H9 (cell line): ENCODE measurements at places on chromosomes 13 and 19.
A peak's percentile ranks its signal among the peaks of the same experiment; 100 is the strongest.

GRCh38 chr19:3190921-3191805 is 5.4 kb downstream of the NCLN start:
- no peak for DNase-seq

GRCh38 chr13:75873494-75873893 is 237.4 kb downstream of the LMO7 start:
- no peak for DNase-seq

DNA sequence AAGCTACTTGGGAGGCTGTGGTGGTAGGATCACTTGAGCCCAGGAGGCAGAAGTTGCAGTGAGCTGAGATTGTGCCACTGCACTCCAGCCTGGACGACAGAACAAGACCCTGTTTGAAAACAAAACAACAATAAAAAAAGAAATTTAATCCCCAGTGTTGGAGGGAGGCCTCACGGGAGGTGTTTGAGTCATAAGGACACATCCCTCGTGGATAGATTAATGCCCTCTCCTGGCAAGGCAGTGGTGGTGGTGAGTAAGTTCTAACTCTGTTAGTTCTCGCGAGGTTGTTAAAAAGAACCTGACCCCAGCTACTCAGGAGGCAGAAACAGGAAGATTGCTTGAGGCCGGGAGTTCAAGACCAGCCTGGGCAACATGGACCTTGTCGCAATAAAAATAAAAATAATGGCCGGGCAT is 27.6 kb upstream of the SIN3B start:
- no peak for DNase-seq

DNA sequence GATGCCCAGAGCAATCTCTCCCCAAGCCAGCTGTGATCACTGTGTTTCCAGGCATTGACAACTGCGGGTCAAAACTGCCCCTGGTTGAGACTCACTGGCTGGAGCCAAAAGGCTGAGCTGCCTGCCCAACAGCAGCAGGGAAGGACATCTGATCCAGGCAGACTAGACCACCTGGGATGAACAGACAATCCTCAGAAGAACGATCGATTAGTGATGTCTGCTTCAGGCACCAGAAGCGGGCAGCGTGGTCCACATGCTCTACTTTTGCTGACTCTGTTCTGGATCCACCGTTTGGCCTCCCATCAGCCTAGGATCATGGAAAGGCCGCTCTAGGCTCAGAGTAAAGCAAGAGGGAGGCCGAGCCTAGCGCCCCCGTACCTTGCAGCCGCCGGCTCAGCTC is 9.9 kb upstream of the GP6 start:
- DNase-seq: no peak

GRCh38 chr19:44799627-44800346 is 9.1 kb upstream of the BCAM start:
- no peak for DNase-seq

DNA sequence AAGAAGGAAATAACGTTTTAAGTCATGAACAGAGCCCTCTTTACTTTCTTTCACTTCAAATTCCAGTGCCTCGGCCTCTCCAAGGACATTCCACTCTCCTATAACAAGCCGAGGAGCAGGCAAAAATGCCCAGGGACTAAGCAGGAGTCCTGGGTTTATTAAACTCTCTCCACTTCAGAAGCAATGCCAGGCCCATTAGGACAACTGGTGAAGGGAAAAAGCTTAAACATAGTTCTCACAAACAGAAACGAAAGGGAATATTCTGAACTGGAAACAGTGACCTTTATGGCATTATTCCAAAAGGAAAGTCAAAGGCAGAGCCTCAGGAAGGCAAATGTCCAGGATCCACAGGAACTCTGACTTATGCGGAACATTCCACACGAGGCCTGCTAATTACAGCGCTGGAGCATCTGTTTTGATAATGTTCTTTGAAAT is 30.9 kb upstream of the MED4 start:
- DNase-seq: no peak

DNA sequence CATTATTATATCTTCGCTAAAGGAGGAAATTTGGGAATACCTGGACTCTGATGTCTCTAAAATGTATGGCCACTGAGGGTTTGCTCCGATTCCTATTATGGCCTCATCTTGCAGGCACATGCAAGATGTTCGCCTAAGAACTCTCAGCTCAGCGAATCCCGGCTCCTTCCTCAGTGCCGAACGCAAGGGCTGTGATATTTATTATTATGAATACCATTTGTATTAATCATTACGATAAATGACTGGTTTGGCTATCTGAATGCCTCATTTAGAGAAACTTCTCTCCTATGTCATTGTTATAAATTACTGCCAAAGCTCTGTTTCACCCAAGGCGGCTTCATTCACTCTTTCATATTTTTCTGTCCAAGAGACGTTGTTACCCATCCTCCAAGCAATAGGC is 369.7 kb upstream of the TSHZ3 start:
- peak; percentile 10 for DNase-seq

GRCh38 chr19:44865196-44865767 is 19.2 kb downstream of the NECTIN2 start:
- no peak for DNase-seq

GRCh38 chr19:38506723-38507550 is 73.4 kb downstream of the RYR1 start:
- DNase-seq: peak; percentile 98

- DNase-seq: no peak
Observed at GRCh38 chr13:100495455-100495854, 93.1 kb downstream of the GGACT start.

DNA sequence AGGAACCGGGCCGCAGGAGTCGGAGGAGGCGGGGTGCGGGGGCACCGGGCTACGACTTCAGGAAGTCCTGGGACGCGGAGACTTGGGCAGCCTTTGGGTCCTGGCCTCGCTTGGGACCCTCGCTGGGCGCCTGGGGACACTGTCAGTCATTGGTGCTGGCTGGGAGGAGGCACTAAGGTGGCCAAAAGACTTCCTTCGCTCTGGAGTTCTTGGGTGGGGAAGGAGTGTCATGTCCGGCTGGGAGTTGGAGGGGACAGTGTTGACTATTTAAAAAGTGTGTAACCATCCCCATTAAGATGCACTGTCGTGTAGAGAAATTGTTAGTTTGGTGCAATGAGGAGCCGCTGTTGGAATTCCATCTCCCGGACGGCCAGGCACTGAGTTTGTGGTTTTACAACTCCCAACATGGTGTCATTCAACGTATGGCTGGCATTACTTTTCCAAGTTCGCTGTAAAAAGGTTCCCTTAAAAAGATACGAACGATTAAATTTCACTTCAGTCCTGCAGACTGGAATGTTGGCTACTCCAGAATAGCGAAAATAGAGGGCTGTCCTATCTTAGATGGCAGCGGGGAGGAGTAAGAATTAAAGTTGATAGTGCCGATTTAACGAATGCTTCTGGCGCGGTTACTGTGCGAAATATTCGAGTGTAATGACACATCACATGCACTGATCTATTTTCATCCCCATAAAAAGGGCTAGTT is 776 bp downstream of the DNAJC3 start:
- DNase-seq: peak; percentile 47

- DNase-seq: no peak
Observed at GRCh38 chr13:33994198-33994597, 176.2 kb downstream of the RFC3 start.

GRCh38 chr19:49858088-49858985 is 7.4 kb downstream of the PTOV1 start:
- no peak for DNase-seq

DNA sequence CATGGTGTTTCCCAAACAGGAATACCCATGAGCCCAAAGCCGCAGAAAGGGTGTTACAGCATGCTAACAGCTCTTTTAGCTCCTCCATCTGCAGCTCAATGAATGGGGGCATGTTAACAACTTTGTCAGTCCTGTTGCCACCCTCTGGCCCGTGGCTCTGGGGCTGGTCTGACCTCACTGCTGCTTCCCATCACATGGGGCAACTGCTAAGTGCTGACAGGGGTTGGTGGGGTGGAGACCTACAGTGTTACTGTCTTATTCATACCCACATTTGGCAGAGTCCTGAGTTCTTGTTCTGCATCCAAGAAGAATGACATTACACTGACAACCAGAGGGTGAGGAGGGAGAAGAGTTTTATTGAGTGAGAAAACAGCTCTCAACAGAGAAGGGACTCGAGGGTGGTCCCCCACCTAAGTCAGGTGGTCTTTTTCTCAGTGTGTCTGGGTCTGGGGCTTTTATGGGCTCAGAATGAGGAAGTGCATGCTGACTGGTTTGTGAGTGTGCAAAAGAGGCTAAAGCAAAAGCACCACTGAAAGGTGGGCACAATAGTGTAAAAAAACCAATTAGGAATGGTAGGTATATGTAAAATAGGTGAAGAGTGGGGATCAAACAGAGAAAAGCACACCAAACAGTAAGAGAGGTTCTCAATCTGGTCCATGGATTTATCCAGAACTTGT is 1952.0 kb upstream of the PCDH20 start:
- DNase-seq: peak; percentile 30

- DNase-seq: peak; percentile 100
Observed at GRCh38 chr19:5904352-5905113, at the start of gene VMAC. VMAC (plus strand) TSS chr19:5904872; CDS start chr19:5904891, 19 bp downstream.

DNA sequence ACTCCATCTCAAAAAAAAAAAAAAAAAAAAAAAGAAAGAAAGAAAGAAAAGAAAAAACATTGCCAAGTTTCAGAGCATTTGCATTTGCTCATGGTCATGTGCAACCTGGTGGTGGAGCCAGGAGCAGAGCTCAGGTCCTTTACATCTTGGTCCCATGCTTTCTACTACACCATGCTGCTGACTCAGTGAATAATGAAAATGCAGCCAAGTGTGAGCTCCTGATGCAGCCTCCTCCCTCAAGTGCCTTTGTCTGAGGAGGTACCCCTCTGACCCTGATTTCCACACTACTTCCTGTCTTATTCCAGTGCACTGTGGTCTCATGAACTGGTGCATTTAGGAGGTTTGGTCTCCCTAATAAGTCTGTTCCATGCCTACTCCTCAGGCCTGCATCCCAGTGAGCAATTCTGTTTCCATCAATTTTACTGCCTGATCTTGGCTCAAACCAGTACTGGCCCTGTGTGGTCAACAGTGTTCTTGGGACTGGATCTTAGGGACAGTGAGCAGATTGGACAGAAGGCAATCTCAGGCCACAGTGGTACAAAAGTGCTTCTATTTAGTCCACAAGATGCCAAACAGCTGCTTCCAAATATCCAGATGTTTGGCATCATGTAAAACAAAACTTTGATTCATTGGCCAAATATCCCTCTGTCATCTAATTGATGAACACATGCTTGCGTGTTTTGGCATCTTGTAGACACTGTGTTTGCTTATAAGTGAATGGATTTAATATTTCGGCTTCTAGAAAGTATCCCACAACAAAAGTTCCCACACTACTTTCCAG is 28.8 kb upstream of the LRCH1 start:
- DNase-seq: no peak

- no peak for DNase-seq
Observed at GRCh38 chr13:24110011-24110410, 50.5 kb upstream of the SPATA13 start.

DNA sequence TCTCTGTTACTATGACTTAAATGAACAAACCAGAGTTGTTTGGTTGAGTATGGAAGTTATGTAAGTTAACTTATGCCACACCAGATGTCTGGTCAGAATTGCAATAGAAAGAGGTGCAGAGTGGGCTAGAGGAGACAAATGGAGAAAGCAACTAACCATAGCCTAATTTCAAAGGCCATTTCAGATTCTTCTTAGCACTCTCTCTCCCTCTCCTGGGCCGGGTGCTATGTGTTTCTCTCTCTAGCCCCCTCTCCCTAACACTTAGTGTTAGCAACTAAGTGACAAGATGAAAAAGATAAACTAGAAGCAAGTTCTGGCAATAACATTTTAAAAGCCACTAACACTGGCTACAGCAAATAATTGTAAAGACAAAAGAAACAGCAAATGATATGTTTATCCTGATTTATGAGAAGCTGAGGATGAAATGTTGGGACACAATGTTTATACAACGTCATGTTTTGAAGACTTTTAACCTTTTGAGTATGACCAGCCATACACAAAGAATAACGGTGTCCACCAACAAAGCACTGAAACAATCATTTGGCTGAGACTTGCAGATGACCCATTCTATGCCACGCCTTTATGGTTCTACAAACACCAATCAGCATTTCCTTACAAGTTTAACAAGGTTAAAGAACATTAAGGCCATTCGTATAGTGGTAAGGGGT is 18.6 kb downstream of the SERPINE3 start:
- DNase-seq: no peak

- no peak for DNase-seq
Observed at GRCh38 chr13:26548205-26548765, 9.2 kb upstream of the WASF3 start.

DNA sequence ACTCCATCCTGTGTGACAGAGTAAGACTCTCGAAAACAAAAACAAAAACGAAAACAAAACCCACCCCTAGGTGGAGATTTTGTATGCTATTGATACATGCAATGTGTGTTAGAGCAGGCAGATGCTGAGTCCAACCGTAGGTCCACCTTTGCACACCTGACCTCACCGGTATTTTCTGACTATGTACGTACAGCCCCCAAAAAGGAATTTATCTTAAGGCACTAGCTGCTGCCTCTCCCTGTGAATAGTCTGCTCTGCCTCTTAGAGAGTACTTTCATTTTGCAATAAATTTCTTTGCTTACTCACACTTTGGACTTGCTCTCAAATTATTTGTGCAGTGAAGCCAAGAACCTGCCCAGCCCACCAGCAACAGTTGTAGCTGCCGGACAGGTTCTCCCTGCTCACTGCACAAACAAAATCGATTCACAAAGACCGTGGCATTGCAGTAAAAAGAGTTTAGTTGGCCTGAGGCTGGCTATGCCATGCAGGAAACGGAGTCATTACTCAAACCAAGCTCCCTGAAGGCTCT is 8.2 kb upstream of the ZNF77 start:
- DNase-seq: no peak

DNA sequence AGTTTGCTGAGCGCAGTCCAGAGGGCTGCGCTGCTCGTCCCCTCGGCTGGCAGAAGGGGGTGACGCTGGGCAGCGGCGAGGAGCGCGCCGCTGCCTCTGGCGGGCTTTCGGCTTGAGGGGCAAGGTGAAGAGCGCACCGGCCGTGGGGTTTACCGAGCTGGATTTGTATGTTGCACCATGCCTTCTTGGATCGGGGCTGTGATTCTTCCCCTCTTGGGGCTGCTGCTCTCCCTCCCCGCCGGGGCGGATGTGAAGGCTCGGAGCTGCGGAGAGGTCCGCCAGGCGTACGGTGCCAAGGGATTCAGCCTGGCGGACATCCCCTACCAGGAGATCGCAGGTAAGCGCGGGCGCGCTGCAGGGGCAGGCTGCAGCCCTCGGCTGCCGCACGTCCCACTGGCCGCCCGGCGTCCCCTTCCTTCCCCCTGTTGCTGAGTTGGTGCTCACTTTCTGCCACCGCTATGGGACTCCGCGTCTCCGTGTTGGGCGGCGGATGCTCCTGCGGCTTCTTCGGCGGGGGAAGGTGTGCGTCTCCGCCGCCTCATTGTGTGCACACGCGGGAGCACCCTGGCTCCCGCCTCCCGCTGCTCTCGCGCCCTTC is 772 bp downstream of the GPC6 start:
- peak; percentile 57 for DNase-seq
